ENCODE measurements at places on chromosomes 3 and 15.

GRCh38 chr15:39321977-39322376, 258.9 kb upstream of the THBS1 start:
- DNase-seq, result no peak

GRCh38 chr3:64508140-64508539, 179.7 kb downstream of the ADAMTS9 start:
- DNase-seq, result no peak

DNA sequence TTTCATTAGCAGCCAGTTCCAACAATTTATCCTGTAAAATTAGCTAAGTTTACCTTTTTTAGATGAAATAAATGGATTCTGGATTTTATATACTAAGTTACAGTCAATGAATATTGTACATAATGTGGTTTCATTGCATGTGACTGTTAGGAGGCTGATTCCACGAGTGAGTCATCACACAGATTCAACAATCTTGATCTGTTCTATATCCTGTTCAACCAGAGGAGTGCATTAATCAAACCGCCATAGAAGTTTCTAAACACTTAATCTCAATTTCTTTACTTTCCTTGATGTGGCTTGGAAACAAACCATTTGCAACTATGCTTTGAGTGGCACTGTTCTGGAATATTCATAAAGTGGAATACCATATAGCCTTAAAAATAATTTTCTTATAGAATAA, 15.3 kb downstream of the DNAJC13 start:
- no peak for DNase-seq

DNA sequence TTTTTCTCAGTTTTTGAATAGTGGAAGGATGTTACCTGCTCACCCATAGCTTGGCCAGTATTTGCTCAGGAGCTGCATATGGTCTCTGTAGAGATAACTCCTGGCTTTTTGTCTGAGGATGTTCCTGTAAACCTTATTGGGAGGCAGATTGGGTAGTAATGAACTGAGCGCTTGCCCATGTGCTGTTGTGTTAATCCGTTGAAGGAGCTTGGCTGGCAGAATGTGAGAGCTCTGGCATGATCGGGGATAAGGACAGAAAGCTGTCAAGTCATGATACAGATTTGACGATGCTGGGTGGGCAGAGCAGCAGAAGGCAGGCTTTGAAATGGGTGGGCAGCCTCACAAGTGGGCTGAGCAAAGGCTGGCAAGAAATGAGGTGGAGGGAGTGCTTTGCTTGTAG, 27.4 kb downstream of the SH3GL3 start:
- no peak for DNase-seq

- no peak for DNase-seq
Observed at GRCh38 chr15:51253366-51253765, 85.0 kb downstream of the CYP19A1 start.

- no peak for DNase-seq
Observed at GRCh38 chr3:186090901-186091300, 18.0 kb downstream of the ETV5 start.
